ENCODE measurements at places on chromosomes 3 and 15. TPM values are rescaled to one million over a fixed set of nuclear protein-coding genes. Genes with fewer than 3 reads are reported as not detected.

- no peak overlapping the region for H3K27ac ChIP-seq
- no peaks in the 10 kb centered on the region for H3K27me3 ChIP-seq
- DNase-seq: no peak
- H3K4me1 ChIP-seq: peaks cover 11% of the 10 kb centered on the region
- no peak overlapping the region for H3K4me3 ChIP-seq
Observed at GRCh38 chr3:184578822-184579221, 17.2 kb downstream of the EPHB3 start.

PLA2G4B gene
- 3.8 TPM for total RNA-seq

GRCh38 chr3:69259125-69259524 lies 126.8 kb downstream of the FRMD4B start:
- peaks cover 11% of the 10 kb centered on the region for H3K36me3 ChIP-seq
- H3K4me1 ChIP-seq: no peaks in the 10 kb centered on the region
- no peak overlapping the region for H3K4me3 ChIP-seq

DNA sequence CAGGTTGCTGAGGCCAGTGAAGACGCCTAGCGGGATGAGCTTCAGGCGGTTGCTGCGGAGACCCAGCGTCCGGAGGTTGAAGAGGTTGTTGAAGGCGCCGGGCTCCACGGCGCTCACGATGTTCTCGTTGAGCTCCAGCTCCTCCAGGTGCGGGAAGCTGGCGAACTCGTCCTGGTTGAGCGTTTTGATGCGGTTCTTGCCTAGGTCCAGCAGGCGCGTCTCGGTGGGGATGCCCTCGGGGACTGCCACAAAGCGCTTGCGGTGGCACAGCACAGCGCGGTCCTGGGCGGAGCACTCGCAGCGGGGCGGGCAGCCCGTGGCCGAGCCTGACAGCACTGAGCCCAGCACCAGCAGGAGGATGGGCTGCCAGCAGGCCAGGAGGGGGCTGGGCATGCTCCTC lies 17.2 kb downstream of the LINGO1 start:
- DNase-seq: no peak
- H3K27ac ChIP-seq: no peak overlapping the region
- H3K27me3 ChIP-seq: no peaks in the 10 kb centered on the region
- no peak overlapping the region for H3K4me3 ChIP-seq
